Stimulated activated CD8-positive, alpha-beta memory T cell treated with anti-CD3 and anti-CD28 coated beads, Interleukin-7, amount 100 ng/mL, for 4 hours (primary cell): ENCODE measurements at places on chromosomes 5 and 9.

DNA sequence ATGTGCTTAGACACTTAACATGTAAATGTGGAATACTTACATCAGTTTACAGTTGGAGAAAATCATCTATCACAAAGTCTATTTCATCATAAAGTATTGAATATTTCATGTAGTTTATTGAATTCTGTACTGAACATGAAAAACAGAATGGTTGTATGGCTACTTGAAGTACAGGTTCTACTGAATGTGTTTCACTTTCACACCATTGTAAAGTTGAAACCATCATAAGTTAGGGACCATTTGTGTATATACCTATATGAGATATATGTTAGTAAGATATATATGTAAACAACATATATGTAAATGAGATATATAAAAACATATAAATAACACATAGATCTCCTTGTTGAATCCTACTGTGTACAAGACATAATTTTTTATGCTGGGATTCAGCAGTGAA is 63.0 kb upstream of the TAF11L2 start:
- no peak for DNase-seq

DNA sequence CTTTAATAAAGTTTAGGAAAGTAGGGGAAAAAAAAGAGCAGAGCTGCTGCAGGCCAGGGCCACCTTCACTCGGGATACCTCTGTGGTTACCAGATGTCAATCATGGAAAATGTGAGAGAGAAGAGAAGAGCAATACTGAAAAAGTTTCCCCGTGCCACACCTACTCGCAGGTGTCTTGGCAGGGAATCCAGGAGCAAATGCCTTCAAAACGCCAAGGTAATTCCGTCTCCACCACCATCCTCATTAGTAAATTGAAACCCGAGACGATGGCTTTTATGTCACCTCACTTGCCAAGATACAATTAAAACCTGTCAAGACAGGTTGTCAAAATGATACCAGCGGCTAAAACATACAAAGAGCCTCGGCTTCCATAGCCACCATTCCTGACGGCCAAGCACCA is 49.7 kb downstream of the FAM81B start:
- DNase-seq, result no peak

GRCh38 chr5:132020568-132021339 is 9.3 kb upstream of the ACSL6 start:
- no peak for DNase-seq

GRCh38 chr5:79107020-79107796 is 4.4 kb upstream of the BHMT start:
- no peak for DNase-seq

- DNase-seq, result no peak
Measured at GRCh38 chr5:135032999-135033861, 798 bp downstream of the PITX1 start.

DNA sequence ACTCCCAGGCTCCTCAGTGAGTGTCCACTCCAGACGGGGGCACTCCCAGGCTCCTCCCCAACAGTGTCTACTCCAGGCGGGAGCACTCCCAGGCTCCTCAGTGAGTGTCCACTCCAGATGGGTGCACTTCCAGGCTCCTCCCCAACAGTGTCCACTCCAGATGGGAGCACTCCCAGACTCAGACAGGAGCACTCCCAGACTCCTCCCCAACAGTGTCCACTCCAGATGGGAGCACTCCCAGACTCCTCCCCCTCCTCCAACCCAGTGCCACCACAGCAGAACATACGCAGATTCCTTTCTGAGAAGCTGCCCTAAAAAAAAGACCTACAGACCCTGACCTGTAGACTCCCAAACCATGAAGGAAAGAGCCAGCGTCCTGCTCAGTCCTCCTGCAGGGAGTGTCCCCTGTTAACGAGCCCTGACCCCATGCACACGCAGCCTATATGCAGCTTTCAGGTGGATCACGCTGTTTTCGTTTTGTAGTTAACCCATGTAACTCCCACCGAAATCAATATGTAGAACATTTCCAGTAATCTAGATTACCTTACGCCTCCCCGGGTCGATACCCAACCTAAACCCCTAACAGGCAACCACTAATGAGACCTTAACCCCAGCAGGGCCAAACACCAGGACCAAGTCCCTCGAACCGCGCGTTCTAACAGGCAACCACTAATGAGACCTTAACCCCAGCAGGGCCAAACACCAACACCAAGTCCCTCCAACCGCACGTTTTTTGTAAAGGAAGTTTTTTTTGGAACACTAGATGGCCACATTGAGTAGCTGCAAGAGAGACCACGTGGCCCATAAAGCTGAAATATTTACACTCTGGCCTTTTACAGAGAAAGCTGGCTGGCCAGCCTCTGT is 15.7 kb downstream of the PNPLA7 start:
- no peak for DNase-seq

DNA sequence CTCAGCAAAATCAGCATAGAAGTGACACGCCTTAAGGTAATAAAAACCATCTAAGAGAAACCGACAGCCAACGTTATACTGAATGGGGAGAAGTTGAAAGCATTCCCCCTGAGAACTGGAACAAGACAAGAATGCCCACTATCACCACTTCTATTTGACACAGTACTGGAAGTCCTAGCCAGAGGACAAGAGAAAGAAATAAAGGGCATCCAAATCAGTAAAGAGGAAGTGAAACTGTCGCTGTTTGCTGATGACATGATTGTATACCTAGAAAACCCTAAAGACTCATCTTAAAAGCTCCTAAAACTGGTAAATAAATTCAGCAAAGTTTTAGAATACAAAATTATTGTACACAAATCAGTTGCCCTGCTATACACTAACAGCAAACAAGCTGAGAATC is 393.3 kb downstream of the KIF4B start:
- DNase-seq, result no peak

- DNase-seq, result no peak
Measured at GRCh38 chr9:5500441-5501235, 9.7 kb upstream of the PDCD1LG2 start.

DNA sequence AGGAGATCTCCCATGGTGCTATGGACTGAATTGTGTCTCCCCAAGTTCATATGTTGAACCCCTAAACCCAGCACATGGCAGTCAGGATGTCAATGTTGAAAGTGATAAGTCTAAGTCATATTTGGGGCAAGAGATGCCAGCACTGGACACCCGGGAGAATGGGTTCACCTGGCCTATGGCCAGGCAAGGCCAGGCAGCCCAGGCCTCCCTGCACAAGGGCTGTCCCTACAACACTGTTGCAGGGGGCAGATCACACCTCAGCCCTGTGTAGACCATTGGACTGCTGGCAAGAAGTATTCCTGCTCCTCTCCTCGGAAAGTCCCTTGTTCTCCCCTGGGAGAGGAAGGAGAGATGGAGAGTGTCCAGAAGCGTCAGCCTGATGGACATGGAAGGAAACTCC is 240.5 kb downstream of the GADD45G start:
- no peak for DNase-seq

GRCh38 chr9:124017051-124017928 is 5.7 kb downstream of the LHX2 start:
- no peak for DNase-seq

DNA sequence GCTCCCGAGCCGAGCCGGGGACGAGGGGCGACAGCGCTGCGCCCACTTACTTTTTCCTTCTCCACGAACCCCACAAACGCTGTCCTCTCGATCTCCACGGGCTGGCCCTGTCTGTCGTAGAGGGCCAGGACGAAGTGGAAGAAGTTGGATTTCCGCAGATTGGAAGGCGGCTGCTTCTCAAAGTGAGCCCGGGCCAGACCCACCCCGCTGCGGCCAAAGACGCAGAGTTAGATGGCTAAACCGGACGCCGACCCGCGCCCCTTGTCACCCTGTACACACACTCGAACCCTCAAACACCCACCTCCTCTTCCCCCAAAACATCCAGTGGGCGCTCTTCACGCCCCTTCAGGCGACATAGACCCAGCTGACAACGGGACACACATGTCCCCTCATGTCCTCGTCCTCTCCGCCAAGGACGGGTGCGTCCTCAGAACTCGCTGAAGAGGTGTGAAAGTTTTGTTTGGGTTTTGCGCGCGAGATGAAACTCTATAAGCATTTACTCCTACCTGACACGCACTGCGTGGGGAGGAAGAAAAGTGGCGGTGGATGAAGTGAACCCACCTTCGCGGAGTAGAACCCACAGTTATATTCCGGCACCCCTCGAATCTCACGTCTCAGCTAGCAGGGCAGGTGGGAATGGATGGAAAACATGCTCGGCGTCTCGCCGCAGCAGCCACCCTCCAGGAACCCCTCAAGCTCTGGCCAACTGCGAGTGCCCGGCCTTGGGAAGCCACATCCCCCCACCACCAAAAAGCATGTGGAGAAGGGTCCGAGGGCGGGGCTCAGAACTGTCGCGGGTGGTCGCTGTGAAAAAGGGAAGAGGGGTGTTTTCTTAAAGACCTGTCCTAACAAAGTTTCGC is 2.6 kb downstream of the EBF1 start:
- no peak for DNase-seq

DNA sequence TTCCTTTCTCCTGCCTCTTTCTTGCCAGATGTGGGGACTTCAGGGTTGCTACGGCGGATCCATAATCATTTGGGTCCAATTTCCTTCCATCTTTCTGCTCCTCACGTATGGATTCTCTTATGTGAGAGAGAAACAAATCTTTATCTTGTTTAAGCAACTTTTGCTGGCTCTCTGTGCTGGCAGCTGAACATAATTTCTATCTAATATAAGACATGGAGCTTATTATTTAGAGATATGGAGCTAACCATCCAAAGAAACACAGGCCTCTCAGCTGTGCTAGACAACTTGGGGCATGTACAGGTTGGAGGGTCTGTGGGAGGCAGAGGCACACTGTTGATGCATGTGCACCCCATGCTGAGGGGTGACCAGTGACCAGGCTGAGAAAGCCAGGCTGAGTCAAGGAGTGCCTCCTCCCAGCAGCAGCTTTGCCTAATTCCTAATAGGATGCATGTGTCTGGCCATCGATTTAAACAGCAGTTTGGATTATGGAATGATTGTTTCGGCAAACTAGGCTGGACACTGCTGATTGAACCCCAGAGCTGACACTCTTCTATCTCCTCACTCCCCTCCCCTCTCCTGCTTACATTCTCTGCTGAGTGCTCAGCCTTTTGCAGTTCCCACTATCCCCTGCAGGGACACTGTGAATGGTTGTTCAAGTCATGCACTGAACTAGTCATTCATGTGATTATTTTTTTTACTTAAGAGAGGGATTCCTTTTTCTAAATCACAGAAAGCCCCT is 195.8 kb downstream of the ERCC6L2 start:
- DNase-seq, result no peak

DNA sequence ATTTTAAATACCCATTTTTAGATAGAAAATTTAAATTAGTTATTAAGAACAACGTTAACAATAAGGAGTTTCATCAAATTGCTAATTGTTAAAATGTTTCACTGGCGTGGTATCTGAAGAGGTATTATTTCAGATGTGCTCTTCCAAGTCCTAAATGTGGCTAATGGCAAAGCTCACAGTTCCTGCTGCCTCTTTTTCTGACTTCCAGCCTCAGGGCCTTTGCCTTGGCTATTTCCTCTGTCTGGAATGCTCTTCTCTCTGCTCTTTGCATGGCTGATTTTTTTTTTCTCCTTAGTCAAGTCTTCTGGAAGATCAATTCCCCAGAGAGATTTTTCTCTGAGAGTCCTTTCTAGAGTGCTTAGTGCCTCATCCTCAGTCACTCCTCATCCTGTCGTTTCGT is 9.6 kb upstream of the SSBP2 start:
- no peak for DNase-seq

DNA sequence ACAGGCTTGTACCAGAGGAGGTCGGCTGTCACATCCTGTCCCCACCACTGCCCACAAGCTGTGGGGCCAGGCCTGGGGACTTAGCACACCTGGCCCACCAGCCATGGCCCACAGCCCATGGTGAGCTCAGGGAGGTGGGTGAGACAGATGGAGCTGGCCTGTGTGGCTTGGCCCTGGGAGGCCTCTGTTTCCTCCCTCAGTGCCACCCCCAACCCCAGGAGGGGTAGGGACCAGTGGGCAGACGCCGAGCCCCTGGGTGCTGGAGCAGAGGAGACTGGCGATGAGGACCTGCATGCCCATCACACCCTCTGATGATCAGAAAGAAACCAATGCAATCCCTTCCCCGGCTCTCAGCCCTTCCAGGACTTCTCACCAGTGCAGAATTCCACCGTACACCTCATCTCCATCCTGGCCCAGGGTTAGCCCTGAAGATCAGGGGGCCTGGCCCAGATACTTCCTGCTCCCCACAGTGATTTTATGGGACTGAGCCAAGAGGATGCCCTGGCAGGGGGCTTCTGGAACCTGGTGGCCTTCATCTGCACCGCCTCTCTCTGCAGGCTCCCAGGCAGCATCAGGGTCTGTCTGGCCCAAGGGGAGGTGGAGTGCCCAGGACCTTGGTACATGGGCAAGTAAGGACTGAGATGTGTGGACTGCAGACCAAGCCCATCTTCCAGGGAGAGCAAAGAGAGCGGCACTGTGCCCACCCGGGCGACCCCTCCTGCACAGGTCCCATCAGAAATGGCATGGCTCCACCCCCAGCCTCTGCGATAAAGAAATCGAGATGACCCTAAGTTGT is 16.9 kb upstream of the NKD2 start:
- DNase-seq, result no peak

GRCh38 chr9:116733010-116733641 is 46.0 kb downstream of the TRIM32 start:
- DNase-seq, result no peak

GRCh38 chr5:55037046-55037771 is 13.2 kb downstream of the GZMK start:
- DNase-seq, result peak; percentile 28

GRCh38 chr5:151295138-151295537 is 8.4 kb downstream of the SLC36A3 start:
- DNase-seq, result no peak

DNA sequence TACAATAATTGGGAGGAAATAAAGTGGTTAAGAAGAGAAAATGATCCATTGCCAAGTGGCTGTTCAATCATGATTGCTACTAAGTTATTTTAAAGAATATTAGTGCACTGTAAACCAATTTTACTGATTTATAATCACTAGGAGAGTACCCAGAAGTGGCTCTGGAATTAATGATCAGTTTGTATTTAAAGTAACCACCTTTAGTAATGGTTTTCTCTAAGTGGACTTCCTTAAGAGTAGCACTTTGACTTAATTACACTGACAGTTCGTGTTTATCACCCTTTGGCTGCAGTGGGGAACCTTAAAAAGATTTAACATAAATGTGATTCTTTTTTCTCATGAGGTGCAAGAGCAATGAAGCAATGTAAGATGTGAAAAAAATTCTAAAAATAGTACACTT is 310.8 kb downstream of the CDH12 start:
- no peak for DNase-seq

DNA sequence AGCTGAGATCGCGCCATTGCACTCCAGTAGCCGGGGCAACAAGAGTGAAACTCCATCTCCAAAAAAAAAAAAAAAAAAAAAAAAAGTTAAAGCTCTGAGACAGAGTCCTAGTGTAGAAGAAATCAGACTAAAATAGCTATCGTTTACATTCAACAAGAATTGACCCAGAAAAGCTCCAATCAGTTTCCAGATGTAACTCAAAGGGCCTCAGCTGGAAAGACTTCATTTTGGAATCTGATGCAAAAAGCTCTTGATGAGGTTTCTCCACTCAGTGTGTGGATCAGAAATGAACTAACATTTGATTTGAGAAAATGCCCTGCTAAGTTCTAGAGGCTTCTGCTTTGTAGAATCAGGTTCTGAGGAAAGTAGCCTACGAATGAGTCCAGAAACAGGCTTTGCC is 7.2 kb upstream of the C1QTNF2 start:
- no peak for DNase-seq
